ENCODE measurements at places on chromosomes 2 and 18. TPM values are rescaled to one million over a fixed set of nuclear protein-coding genes. Genes with fewer than 3 reads are reported as not detected.
A peak's percentile ranks its signal among the peaks of the same experiment; 100 is the strongest.

Gene SCYGR5
- total RNA-seq: not detected

DNA sequence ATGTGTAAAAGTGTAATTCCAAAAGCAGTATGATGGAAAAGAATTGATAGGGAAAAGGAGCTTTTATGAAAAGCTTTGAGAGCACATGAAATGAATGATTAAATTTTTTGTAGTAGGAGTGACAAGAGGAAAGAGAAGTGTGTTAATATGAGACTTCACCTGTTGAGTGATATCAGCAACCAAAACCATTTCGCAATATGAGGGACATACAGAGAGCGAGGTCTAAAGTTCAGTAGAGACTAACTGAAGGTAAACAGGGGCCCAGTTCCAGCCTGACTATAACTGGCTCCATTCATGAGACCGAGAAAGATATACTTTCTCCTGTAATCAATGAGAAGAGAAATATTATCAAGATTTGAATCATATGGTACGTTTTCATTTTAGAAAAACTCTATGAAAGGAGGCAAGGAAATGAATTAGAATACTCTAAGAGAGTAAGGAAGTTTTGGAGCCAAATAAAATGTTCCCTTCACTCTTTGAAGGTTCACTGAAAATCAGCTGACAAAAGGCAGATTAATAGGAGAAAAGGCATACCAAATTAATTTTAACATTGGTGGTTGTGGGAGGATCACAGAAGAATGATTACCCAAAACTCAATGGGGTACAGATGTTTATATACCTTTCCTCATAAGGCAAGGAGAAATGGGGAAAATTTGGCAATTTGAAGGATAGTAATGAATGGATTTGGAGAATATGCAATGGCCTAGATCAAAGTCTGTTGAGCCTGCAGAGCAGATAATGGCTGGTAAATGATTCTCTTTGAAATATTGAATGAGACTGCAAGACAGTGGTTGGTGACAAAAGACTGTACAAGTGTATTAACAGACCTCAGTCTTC is 932.2 kb downstream of the TDRD15 start:
- DNase-seq: no peak
- H3K4me1 ChIP-seq: no peaks in the 10 kb centered on the region
- no peaks in the 10 kb centered on the region for H3K27me3 ChIP-seq
- H3K36me3 ChIP-seq: no peaks in the 10 kb centered on the region

- H3K27me3 ChIP-seq: no peaks in the 10 kb centered on the region
- H3K27ac ChIP-seq: no peak overlapping the region
- no peak overlapping the region for H3K4me3 ChIP-seq
- H3K36me3 ChIP-seq: no peaks in the 10 kb centered on the region
Measured at GRCh38 chr18:45981821-45982220, 14.7 kb upstream of the EPG5 start.

DNA sequence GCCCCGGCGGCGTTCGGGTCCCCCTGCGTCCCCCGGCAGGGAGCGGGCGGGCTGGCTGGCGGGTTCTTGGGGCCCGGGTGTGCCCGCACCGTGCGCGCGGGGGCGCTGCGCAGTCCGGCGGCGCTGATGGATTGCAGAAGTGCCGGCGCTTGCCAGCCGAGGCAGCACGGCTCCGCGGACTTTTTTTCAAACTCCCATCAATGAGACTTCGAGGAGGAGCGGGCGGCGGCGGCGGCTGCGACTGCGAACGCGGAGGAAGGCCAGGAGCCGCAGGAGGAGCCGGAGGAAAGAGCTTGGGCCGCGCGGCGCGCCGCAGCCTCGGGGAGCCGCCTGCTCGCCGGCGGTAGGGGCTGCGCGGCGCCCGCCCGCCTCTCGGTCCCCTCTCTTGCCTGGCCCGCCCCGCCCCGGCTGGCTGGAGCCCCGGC is at the start of gene GLI2:
Gene GLI2 (plus strand): TSS at position 123 of the 425 bp plus-strand sequence. CDS start 61,453 bp downstream, outside the sequence.
- DNase-seq: no peak
- no peak within 1 kb of the TSS for H3K4me3 ChIP-seq
- H3K4me1 ChIP-seq: no peaks in the 10 kb centered on the region
- H3K27me3 ChIP-seq: no peaks in the 10 kb centered on the region
- no peaks in the 10 kb centered on the region for H3K36me3 ChIP-seq
- H3K27ac ChIP-seq: no peak within 1 kb of the TSS

Gene BCL11A
- 2.1 TPM for total RNA-seq

GRCh38 chr2:170815746-170816503 is 762 bp upstream of the GAD1 start:
- DNase-seq: peak; percentile 67
- H3K36me3 ChIP-seq: no peaks in the 10 kb centered on the region
- H3K27me3 ChIP-seq: peaks cover 44% of the 10 kb centered on the region
- H3K4me3 ChIP-seq: peak overlapping the region; percentile 54
- H3K27ac ChIP-seq: no peak overlapping the region
